Heart right ventricle (tissue), 16 donors: ENCODE measurements at places on chromosomes 13 and 19. TPM values are rescaled to one million over a fixed set of nuclear protein-coding genes. Genes with fewer than 3 reads are reported as not detected.

NOVA2 gene
- 5.8 TPM for total RNA-seq

HIPK4 gene
- not detected for total RNA-seq

CTXN1 gene
- 0.21 TPM for total RNA-seq

ZNF83 gene
- 15.0 TPM for total RNA-seq

COX7A1 gene
- 3,091 TPM for total RNA-seq

- H3K36me3 ChIP-seq, result no peaks in the 10 kb centered on the region
- no peak overlapping the region for H3K4me3 ChIP-seq
- H3K27ac ChIP-seq, result no peak overlapping the region
- no peaks in the 10 kb centered on the region for H3K27me3 ChIP-seq
- no peaks in the 10 kb centered on the region for H3K4me1 ChIP-seq
Measured at GRCh38 chr19:28493884-28494283, 719.1 kb downstream of the UQCRFS1 start.

- no peak overlapping the region for H3K4me3 ChIP-seq
- no peak overlapping the region for H3K27ac ChIP-seq
- H3K4me1 ChIP-seq, result no peaks in the 10 kb centered on the region
Measured at GRCh38 chr19:30363073-30363472, 9.1 kb upstream of the ZNF536 start.

DNA sequence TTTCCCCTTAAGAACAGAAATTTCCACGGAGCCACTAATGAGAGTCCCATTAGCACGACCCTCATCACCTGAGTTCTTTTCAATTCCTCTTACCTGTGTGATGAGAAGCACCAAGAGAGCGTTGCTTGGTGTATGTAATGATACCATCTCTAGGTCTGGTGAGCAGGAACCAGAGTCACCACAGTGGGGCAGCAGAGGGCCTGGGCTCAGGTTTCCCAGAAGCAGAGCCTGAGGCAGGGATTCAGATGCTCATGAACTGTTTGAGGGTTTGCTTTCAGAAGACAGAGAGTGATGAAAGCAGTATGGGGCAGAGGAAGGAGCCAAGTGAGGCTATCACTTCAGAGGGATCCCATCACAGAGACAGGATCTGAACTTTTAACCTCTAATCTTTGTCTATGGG, 3.1 kb upstream of the PTPRH start:
- H3K27ac ChIP-seq, result no peak overlapping the region
- H3K4me1 ChIP-seq, result peaks cover 13% of the 10 kb centered on the region
- no peaks in the 10 kb centered on the region for H3K27me3 ChIP-seq
- H3K36me3 ChIP-seq, result no peaks in the 10 kb centered on the region
- DNase-seq, result no peak

DNA sequence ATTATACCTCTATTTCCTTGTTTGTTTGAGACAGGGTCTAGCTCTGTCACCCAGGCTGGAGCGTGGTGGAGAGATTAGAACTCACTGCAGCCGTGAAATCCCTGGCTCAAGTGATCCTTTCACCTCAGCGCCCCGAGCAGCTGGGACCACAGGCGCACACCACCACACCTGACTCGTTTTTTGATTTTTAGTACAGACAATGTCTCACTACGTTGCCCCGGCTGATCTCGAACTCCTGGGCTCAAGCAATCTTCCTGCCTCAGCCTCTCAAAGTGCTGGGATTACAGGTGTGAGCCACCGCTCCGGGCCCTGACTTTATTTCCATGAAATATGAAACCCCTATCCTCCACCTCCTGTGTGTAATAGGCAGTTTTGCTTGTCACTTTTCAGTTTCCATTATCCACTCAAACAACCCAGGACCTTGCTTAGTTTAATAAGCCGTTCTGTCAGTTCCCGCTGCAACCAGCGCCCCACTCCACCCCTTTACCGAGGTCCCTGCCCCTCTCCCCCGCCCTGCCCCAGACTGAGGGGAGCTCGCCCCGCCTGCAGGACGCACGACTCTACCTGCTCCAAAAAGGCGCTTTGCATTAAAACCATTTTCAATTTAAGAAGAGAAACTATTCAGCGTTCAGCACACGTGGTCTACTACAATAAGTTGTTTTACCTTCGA, 16.9 kb downstream of the ZNF816 start:
- DNase-seq, result no peak
- H3K4me1 ChIP-seq, result peaks cover 15% of the 10 kb centered on the region
- H3K36me3 ChIP-seq, result peaks cover 26% of the 10 kb centered on the region
- peak overlapping the region; percentile 41 for H3K4me3 ChIP-seq
- H3K27ac ChIP-seq, result no peak overlapping the region

DNA sequence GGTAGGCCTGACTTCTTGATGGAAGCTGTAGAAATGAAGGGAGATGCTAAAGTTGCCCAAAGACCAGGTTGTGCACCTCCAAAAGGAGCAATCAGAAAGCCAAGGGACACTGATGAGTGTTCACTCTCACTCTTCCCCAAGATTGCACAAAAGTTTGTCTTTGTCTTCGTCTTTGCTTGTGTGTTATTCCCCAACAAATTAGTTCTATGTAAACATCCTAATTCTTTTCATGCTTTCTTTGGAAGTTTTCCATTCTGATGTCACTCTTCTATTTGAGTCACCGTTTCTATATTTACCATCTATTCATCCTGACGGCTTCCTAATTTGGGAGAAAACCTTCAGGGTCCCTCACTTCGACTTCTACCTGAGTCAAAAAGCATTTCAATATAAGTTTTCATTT, 3.7 kb upstream of the TMEM272 start:
- no peak for DNase-seq
- H3K27ac ChIP-seq, result no peak overlapping the region
- peaks cover 22% of the 10 kb centered on the region for H3K4me1 ChIP-seq

GRCh38 chr13:50910485-50910805, 854 bp downstream of the RNASEH2B start:
- no peaks in the 10 kb centered on the region for H3K36me3 ChIP-seq
- H3K27ac ChIP-seq, result peak overlapping the region; percentile 59
- DNase-seq, result no peak
- H3K4me1 ChIP-seq, result peaks cover 47% of the 10 kb centered on the region
- H3K27me3 ChIP-seq, result no peaks in the 10 kb centered on the region

DNA sequence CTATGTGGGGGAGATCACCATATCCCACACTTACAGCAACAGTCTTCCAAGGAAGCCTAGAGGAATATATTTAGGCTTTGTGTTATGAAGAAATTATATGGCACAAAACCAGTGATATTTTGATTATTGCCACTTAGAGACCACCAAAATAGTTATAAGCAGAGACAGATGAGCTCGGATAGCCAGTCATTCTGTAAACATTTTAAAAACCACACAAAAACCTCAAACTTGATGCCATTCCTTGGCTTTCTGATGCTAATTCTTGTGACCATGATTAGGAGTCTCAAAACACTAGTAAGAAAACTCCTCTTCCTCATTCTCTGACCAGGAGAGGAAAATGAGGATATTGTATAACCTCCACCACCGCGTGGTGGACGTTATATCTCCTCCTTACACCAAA, 496.4 kb downstream of the FOXO1 start:
- H3K4me1 ChIP-seq, result no peaks in the 10 kb centered on the region
- no peaks in the 10 kb centered on the region for H3K27me3 ChIP-seq
- no peaks in the 10 kb centered on the region for H3K36me3 ChIP-seq
- no peak for DNase-seq
- H3K27ac ChIP-seq, result no peak overlapping the region

- DNase-seq, result no peak
- H3K36me3 ChIP-seq, result no peaks in the 10 kb centered on the region
- H3K27me3 ChIP-seq, result peaks cover 51% of the 10 kb centered on the region
- no peak overlapping the region for H3K27ac ChIP-seq
- no peaks in the 10 kb centered on the region for H3K4me1 ChIP-seq
Measured at GRCh38 chr19:30651066-30651465, 278.9 kb downstream of the ZNF536 start.

DNA sequence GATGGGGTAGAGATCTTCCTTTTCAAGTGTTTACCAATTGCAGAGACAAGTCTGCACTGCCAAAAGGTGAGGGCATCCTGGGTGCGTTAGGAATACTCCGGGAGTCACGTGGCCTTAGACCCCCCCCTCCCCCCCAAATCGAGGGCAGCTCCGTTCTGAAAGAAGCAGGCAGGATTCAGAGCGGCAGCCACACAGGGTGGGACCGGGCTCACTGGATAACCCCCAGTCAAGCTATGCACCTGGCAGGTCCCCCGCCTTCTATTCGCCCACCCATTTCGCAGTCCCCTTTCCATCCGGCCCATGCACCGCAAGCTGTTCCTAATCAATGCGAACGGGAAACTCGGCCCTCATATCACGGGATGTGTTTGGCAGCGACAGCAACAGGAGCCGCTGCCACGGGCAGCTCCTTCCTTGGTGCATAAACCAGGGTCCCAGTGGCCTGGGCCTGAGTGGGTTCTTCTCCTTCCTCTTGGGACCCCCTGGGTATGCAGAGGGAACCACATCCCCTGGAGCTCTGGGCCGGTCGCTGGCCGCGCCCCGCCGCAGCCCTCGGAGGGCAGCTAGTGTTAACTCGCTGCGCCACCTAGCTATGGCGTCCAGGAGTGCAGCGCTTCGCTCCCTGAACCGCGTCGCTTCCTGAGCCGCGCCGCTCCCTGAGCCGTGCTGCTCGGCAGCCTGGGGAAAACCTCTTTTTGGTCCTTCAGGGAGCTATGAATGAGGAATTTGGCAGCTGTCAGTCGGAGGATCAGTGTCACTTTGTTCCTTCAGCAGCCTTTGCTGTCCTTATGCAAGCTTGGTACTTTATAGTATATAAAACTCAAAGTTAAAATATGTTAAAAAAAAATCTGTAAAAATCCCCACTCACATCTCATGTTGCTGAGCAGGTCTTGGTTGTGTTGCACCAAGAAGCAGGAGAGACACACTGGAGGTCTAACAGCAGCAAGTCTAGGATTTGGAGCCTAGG, 41.4 kb downstream of the LYL1 start:
- peak overlapping the region; percentile 56 for H3K4me3 ChIP-seq
- peak; percentile 91 for DNase-seq
- peaks cover 100% of the 10 kb centered on the region for H3K4me1 ChIP-seq
- H3K27me3 ChIP-seq, result no peaks in the 10 kb centered on the region
- peak overlapping the region; percentile 67 for H3K27ac ChIP-seq
